ENCODE measurements at places on chromosomes 4 and X.

DNA sequence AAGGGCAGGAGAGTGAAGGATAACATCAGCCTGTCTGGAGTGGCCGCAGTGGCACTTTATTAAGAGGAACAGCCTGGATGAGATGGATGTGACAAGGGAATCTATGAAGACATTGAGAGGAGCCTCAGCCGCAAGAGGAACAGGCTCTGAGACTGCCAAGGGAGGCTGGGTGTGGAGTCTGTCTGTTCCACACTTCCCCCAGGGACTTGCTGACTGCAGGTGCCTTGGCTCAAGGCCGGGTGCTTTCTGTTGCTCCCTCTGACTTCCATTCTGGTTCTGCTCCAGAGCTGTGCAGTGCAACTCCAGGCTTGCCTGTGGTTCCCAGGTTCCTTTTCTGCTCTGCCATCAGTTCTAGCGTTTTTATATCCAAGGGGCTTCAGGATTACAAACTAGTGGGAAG, 54.6 kb downstream of the FRMPD3 start:
- no peak for DNase-seq

- DNase-seq: no peak
Observed at GRCh38 chrX:152819732-152820131, 10.8 kb downstream of the CETN2 start.

DNA sequence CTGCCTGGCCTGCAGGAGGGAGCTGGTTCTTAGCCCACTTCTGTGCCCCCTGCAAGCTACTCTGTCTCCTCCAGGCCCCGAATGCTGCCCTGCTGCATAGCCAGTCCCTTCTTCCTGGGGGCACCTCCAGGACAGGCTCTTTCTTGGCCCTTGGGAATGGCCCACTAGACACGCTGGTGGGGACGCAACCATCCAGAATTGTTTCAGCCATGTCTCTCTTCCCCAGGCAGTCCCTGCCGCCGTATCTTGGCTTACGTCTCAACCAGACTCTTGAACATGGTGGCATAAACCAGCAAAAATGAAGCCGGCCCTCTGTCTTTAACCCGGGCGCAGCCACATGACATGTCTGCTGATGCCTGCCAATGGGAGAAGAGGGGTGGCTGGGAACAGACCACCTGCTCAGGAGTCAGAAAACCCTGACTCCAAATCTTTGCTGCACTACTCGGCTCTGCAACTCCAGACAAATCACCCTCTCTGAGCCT, 9.0 kb downstream of the LRPAP1 start:
- no peak for DNase-seq

DNA sequence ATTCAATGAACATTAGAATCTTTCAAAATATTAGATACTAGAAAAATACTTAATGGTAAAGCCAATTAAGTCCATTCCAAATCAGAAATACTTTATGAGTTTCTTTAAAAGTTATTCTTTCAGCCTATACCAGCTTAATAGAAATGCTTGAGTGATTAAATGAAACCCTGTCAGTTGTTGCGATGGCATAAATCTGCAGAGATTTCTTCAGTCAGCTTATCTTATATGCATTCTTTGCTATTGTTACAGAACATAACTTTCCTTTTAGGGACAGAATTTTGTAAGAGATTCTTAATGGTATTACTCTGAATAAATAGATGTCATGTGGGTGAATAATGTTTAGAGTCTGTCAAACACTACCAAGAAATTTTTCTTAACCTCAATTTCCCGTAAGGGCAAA, 325.0 kb upstream of the HAND2 start:
- no peak for DNase-seq

- no peak for DNase-seq
Observed at GRCh38 chrX:68634649-68635227, 12.7 kb upstream of the STARD8 start.

DNA sequence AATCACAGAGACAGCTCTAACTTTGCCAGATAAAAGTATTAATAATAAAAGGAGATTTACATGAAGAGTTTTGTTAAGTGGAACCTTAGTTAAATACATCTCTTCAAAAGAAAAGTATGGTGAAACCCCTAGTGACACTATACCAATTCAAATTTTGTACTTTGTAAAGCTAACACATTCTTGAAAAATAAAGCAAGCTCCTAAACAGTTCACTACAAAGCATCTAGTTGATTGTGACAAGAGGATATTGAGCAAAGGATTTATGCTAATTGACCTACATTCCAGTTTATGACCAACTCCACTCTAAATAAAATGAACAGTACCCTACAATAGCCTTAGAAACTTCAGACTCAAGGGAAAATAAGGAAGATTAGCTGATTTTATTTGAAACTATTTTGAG, 69.4 kb upstream of the WDR17 start:
- no peak for DNase-seq

DNA sequence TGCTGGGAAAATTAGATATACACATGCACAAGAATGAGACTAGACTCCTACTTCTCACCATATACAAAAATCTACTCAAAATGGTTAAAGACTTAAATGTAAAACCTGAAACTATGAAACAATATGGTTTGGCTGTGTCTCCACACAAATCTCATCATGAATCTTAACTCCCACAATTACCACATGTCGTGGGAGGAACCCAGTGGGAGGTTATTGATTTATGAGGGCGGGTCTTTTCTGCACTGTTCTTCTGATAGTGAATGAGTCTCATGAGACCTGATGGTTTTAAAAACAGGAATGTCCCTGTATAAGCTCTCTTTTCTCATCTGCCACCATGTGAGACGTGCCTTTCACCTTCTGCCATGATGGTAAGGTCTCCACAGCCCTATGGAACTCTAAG, 48.5 kb upstream of the DDX60 start:
- DNase-seq: no peak

DNA sequence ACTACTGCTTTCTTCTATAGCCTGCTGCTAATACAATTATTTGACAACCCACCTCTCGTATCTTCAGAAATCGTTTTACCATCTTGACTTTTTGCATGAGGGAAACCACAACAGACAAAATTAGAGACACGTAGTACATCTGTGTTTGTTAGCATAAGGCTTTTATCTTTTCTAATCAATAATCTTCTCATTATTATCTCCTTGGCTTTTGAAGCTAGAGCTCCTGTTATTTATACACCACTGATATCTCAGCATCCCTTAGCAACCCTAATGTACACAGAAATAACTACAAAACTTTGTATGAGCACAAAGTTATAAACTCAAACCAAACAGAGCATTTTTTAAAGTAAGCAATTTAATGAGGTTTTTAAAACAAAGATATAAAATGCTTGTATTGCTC, 39.7 kb downstream of the CORIN start:
- no peak for DNase-seq

GRCh38 chrX:98203800-98204199, 1320.1 kb downstream of the RPA4 start:
- DNase-seq: no peak
